ENCODE measurements at places on chromosomes 13 and 19.

GRCh38 chr13:110356362-110356761, 49.3 kb downstream of the COL4A2 start:
- DNase-seq, result no peak

DNA sequence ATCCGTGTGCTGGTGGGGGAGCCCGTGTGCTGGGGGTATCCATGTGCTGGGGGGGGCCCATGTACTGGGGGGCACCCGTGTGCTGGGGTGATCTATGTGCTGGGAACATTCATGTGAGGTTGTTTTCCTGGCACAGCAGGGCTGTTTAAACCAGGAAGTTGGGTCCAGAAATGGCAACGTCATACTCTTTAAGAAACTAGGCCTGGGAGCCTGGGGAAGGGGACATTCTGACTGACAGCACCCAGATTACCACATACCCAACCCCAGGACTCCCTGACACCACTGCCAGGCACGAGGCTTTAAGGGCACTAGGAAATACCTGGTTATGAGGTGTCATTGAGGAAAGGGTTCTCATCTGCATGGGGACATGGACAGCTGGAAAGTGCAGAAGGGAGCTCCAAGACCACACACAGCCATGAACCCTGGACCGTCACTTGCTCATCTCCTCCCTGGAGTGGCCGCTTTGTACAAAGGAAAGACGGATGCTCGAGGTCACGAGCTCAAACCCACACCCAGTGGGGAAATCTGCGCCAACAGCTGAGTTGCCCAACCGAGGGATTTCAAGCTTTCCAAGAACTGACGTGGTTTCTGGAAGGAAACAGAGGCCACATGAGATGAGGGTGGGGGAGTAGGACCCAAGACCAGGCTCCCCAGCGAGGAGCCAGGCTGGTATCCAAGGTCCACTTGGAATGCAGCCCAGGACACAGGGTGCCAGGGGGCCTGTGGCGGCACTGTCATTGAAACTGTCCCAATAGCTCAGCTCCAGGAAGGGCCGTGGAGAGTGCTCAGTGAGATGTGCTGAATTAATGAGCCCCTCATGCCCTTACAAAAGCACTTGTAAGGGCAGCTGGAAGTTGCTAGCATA, 40.9 kb downstream of the RAB20 start:
- DNase-seq, result peak; percentile 74

DNA sequence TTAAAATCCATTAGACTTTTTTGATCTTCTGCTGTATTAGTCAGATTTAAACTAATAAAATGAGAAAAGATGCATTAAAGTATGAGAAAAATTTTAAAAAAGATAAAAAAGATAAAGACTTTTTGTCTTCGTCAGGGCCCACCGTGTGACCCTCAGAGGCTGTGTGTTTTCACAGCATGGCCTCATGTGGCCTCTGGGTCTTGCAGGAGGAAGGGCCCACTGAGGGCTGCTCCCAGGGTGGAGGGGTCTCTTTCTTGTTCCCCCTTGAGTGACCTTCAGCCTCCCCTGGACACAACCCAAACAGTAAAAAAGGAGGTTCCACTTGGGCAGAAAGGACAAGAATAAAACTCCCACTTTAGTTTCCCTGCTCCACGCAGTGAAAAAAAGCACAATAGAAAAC, 57.1 kb upstream of the RANBP3 start:
- DNase-seq, result no peak

- DNase-seq, result no peak
These were observed 40.6 kb downstream of the WDFY2 start for GRCh38 chr13:51624695-51625345.

DNA sequence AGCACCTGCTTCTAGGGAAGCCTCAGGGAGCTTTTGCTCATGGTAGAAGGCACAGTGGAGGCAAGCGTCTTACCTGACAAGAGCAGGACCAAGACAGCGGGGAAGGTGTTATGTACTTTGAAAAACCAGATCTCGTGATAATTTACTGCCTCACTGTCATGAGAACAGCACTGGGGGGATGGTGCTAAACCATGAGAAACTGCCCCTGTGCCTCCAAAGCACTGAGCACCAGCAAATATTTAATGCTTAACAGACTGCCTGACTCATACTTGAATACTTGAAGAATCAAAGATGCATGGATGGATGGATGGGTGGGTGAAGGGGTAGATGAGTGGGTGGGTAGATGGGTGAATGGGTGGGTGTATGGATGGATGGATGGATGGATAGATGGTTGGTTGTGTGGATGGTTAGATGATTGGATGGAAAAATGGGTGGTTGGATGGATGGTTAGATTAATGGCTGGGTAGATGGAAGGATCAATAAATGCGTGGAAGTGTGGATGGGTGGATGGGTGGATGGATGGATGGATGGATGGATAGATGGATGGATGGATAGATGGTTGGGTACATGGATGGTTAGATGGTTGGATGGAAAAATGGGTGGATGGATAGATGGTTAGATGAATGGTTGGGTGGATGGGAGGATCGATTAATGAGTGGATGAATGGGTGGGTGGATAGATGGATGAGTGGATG, 101.1 kb upstream of the IPO5 start:
- no peak for DNase-seq

GRCh38 chr19:28184997-28185396, 1028.0 kb downstream of the UQCRFS1 start:
- DNase-seq, result no peak

GRCh38 chr19:32607479-32607878, 26.5 kb downstream of the PDCD5 start:
- DNase-seq, result no peak

DNA sequence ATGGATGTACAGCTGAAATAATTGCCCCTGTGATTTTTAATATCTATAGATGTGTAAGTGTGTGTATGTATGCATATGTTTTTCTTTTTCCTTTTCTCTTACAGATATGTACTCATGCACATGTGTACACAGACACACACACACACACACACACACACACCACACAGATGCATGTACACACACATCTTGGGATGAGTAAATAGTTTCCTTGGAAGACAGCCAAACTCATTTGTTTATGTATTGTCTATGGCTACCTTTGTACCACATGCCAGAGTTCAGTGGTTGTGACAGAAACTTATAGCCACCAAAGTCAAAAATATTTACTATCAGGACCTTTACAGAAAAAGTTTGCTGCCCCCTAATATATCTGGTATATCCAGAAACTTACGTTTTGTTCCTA, 192.6 kb downstream of the MAB21L1 start:
- DNase-seq, result no peak

- DNase-seq, result no peak
These were observed 8.7 kb downstream of the BCL3 start for GRCh38 chr19:44757057-44757734.

DNA sequence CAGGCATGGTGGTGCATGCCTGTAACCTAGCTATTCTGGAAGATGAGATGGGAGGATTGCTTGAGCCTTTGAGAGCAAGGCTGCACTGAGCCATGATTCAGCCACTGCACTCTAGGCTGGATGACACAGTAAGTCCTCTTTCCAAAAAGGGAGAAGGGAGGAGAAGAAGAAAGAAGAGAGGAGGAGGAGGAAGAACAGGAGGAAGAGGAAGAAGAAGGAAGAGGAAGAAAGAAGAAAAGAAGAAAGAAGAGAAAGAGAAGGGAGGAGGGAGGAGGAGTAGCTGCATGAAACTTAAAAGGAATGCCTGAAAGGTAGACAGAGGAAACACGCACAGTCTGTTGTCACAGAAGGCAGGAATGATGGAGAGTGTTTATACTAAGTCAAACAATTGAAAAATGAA, 3.6 kb upstream of the DPY19L3 start:
- no peak for DNase-seq

DNA sequence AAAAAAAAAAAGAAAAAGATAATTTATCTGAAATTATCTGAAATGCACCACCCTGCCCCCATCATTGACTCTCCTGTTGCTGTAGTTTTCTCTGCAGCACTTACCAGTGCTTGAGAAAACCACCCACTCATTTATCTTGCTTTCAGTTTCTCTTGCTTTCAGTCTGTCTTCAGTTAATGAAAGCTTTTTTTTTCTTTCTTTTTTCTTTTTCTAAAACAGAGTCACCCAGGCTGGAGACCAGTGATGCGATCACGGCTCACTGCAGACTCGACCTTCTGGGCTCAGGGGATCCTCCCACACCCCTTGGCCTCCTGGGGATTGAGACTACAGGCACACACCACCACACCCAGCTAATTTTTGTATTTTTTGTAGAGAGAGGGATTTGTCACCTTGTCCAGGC, 4.3 kb upstream of the ACP5 start:
- peak; percentile 36 for DNase-seq
